ENCODE measurements at places on chromosomes 13 and 19. TPM values are rescaled to one million over a fixed set of nuclear protein-coding genes. Genes with fewer than 3 reads are reported as not detected.
A peak's percentile ranks its signal among the peaks of the same experiment; 100 is the strongest.

DNA sequence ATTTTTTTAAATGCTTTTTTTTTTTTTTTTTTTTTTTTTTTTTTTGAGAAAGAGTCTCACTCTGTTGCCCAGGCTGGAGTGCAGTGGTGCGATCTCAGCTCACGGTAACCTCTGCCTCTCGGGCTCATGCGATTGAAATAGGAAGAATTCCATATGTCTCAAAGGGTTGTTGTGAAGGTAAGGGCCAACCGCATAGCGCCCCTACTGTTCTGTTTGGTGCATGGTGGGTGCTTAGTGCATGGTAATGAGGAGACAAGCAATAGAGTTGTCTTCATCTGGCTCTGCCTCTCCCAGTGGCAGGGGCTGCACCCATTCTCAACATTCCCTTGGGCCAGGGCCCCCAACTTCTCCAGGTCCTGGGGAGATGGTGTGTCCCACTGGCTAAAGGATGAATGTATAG lies 68.7 kb downstream of the RASL11A start:
- DNase-seq, result no peak

- no peak for DNase-seq
Measured at GRCh38 chr13:78998630-78999315, 339.8 kb upstream of the OBI1 start.

GRCh38 chr19:17778968-17779929 lies 15.7 kb upstream of the B3GNT3 start:
- no peak for DNase-seq

ZNF615 gene
- 14.6 TPM for total RNA-seq

GRCh38 chr19:3621689-3622088 lies 4.9 kb downstream of the CACTIN start:
- no peak for DNase-seq

CEACAM16 gene
- not detected for total RNA-seq

CEACAM3 gene
- total RNA-seq, result not detected

- DNase-seq, result peak; percentile 87
Measured at GRCh38 chr13:31044364-31045285, 112.2 kb downstream of the TEX26 start.

- DNase-seq, result no peak
Measured at GRCh38 chr13:80256352-80256932, 84.5 kb downstream of the SPRY2 start.

DNA sequence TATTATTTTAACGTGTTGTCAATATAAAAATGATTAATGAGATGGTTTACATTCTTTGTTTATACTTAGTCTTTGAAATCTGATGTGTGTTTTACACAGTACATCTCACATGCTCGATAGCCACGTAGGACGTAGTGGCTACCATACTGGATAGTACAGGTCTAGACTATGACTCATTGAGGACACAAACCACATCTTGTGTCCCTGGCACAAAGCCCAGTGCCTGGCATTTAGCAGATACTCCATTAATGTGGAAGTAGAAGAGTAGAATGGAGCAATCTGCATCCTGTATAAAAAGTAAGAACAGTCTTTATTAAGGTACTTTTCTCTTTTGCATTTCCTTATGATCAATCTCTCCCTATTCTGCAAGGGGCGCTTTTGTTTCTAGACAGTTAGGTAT lies 49.0 kb upstream of the FRY start:
- no peak for DNase-seq

ELSPBP1 gene
- total RNA-seq, result not detected

HCN2 gene
- 1.5 TPM for total RNA-seq

GRCh38 chr13:85567909-85568308 lies 231.3 kb downstream of the SLITRK6 start:
- DNase-seq, result no peak

- no peak for DNase-seq
Measured at GRCh38 chr13:40770609-40770933, 419 bp downstream of the MRPS31 start.

GRCh38 chr19:19067276-19068072 lies 3.7 kb downstream of the SLC25A42 start:
- DNase-seq, result no peak

SLC25A41 gene
- 1.6 TPM for total RNA-seq

- DNase-seq, result no peak
Measured at GRCh38 chr19:19050104-19050503, 13.7 kb upstream of the SLC25A42 start.

GRCh38 chr19:50778906-50779430 lies 8.7 kb downstream of the GPR32 start:
- no peak for DNase-seq

SIAH3 gene
- 0.51 TPM for total RNA-seq

GRCh38 chr19:56383826-56384605 lies 9.3 kb downstream of the ZNF582 start:
- no peak for DNase-seq

DNA sequence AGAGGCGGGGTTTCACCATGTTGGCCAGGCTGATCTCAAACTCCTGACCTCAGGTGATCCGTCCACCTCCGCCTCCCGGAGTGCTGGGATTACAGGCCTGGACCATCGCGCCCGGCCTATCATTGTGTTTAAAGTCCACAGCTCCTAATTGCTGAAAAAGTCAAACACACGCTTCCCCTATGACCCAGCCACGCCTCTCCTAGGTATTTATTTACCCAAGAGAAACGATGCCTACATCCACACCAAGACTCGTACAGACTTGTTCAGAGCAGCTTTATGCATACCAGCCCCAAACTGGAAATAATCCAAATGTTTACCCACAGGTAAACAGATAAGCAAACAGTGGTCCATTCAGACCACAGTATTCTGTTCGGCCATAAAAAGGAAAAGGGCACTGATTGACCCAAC lies 15.1 kb downstream of the ZNRF4 start:
- no peak for DNase-seq

CEACAM21 gene
- total RNA-seq, result not detected

PRSS57 gene
- not detected for total RNA-seq

DNA sequence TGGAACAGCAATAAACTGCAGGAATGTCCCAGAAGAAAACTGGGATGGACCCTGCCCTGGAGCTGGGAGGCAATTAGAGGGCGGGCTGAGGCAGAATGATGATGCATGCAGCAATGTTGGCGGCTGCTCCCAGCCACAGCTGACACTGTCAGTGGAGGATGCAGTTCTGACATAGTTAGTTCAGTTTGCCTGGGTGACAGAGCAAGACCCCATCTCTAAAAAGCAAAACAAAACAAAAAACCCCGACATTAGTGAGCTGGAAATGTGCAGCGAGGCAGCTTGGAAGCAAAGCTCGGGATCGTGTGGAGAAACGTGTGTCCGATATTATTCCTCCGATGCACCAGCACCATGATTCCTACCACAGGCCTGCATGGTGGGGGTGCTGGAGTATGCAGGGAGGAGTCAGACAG lies 110.1 kb upstream of the UQCRFS1 start:
- DNase-seq, result peak; percentile 6

GRCh38 chr13:112885782-112886268 lies 83.2 kb upstream of the MCF2L start:
- DNase-seq, result peak; percentile 79

DNA sequence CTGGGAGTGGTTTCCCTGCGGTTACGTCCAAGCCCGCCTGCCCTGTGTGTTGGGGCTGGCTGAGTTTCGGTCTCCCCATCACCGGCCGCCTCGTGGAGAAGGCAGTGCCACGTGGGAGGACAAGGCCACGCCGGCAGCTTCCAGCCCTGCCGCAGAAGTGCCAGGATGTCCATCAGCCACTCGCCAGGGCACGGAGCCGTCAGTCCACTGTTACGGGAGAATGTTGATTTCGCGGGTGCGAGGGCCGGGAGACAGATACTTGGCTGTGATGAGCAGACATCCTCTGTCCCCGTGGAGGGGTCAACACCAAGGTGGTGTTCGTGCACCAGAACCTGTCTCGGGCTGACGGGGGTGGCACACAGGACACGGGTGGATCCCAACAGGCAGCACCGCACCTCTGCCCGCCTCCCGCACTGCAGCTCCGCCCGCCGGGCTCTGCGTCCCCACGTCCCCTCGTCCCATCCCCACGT lies 86.4 kb upstream of the MCF2L start:
- no peak for DNase-seq

GRCh38 chr13:110314516-110315245 lies 7.6 kb downstream of the COL4A2 start:
- no peak for DNase-seq

SIGLEC5 gene
- total RNA-seq, result not detected

- DNase-seq, result no peak
Measured at GRCh38 chr13:37475151-37475550, 123.4 kb downstream of the POSTN start.

- no peak for DNase-seq
Measured at GRCh38 chr13:37338726-37339385, 233.4 kb upstream of the CSNK1A1L start.

GRCh38 chr13:99312493-99312883 lies 5.3 kb upstream of the GPR183 start:
- DNase-seq, result no peak

MADCAM1 gene
- total RNA-seq, result 1.1 TPM

DNA sequence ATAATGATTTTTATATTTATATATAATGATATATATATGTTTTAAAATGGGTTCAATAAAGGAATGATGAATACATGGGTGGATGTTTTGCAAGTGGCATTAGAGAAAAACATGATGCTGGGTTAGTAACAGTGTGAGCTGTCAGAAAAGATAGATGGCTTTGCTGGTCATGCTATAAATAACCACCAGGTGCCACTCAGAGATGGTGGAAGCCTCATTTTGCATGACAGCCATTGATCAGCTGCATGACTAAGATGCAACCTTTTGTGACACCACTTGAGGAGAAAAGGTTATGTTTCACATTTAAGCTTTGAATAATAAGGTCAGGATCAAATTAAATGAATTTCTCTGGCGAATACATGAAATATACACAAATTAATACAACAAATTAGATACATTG lies 737.7 kb downstream of the PCDH9 start:
- DNase-seq, result no peak

DNA sequence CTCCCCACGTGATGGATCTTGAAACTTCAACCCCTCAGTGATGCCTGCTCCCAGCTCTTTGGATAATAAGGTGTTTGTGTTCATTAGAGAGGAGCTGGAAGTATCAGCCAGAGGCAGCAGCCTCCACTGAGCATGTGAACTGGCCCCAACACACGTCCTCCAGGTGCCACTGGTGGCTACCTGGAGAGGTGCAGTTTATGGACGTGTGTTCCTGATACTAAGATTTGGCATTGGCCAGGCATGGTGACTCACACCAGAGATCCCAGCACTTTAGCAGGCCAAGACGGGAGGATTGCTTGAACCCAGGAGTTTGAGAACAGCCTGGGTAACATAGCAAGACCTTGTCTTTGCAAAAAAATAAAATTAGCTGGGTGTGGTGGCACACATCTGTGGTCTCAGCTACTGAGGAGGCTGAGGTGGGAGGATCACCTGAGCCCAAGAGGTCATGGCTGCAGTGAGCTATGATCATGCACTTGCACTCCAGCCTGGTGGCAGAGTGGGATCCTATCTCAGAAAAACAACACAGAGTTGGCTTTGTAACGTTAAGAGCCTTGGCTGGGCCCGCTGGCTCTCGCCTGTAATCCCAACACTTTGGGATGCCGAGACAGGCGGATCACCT lies 34.4 kb downstream of the SLC25A42 start:
- no peak for DNase-seq

FLT1 gene
- 4.9 TPM for total RNA-seq

DNA sequence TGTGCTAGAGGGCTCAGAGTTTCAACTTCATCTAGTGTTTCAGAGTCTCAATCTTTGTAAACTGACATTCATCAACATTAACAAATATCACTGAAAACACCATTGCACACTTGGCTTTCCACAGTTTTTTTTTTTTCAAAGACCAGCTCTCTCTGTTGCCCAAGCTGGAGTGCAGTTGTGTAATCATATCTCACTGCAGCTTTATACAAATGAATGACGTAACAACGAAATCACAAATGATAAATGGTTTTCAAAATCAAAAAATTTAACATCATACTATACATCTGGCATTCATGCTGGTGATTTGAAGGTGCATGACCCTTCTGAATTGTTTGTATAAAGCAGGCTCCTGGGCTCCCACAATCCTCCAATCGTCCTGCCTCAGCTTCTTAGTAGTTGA lies 248.0 kb upstream of the TMTC4 start:
- no peak for DNase-seq
